Activated T-helper 2 cell treated with anti-CD3 and anti-CD28 coated beads, Interferon-gamma antibody, Interleukin-2, Interleukin-4, amounts not matched to agents 10 μg/mL and 5 μg/mL and 100 μg/mL, durations not matched to agents 14 hours and 24 hours and 36 hours (primary cell): ENCODE measurements at places on chromosomes 1 and 21. TPM values are rescaled to one million over a fixed set of nuclear protein-coding genes. Genes with fewer than 3 reads are reported as not detected.

Gene ZNF695
- 1.2 and 1.5 TPM in 2 replicates for total RNA-seq

DNA sequence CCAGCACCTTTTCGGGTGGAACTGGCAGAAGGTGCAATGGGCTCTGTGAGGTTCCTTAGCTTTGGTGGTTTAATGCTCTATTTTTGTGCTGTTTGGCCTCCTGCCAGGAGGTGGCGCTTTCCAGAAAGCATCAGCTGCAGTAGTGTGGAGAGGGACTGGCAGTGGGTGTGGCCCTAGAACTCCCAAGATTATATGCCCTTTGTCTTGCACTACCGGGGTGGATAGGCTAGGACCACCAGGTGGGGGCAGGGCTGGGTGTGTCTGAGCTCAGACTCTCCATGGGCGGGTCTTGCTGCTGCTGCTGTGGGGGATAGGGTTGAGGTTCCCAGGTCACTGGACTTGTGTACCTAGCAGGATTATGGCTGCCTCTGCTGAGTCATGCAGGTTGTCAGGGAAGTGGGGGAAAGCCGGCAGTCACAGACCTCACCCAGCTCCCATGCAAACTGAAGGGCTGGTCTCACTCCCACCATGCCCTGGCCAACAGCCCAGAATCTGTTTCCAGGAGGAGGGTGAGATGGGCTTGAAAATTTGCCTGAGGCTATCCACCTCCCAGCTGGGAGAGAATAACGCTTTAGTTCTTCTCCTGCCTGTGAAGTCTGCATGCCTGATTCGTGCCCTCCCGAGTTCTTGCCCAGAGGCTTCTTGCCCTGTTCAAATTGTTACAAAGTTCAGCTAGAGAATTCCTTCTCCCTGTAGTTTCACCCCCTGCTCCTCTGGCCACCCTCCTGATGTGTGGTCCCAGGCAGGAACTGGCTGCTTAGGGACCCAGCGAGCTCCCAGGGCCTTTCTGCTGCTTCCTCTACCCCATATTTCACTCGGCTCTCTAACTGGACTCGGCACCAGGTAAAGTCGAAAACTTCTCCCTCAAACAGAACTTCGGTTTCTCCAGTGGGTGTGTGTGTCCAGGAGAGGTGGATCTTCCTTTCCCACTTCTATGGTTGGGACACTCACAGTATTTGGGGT lies 76.5 kb upstream of the BTG3 start:
- peak; percentile 16 for DNase-seq

GRCh38 chr1:199290186-199290585 lies 651.3 kb downstream of the PTPRC start:
- DNase-seq = no peak

GRCh38 chr1:212188599-212189351 lies 96.4 kb upstream of the PPP2R5A start:
- DNase-seq = no peak

DNA sequence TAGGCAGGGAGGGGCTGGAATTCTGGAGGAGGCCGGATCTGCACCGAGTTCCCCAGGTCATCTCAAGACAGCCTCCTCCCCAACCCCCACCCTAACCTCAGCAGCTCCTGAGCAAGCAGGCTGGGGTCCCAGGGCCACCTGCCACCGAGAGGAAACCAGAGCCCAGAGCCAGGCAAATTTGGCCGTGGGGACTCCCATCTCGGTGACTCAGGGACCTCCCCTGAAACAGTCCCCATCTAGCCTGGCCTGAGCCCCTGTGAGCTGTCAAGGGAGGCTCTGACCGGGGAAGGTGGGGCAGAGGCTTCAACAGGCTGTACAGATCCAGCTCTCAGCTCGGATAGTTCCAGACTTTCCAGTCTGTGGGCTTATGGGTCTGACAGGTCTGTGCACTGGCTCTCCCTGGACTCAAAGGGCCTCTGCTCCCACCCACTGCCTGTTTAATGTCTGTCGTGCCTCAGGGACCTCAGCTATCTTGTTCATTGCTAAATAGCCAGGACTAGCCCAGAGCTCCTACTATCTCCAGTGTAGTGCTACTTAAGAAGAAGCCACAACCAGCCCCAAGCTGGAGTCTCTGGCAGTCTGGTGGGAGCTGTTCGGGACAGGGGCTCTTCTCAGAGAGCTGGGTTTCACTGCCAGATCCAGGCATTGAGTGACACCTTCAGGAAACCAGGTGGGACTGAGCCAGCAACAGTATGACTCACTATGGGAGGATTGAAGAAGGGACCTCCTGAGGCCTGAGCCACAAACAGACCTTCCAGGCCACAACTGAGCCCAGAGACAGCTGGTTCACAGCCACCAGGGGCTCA lies 25.6 kb downstream of the MATN1 start:
- DNase-seq = no peak
